COLO829 (cell line): ENCODE measurements at places on chromosomes 12 and 14.

GRCh38 chr12:117395766-117396165 lies 34.3 kb upstream of the NOS1 start:
- DNase-seq = no peak

DNA sequence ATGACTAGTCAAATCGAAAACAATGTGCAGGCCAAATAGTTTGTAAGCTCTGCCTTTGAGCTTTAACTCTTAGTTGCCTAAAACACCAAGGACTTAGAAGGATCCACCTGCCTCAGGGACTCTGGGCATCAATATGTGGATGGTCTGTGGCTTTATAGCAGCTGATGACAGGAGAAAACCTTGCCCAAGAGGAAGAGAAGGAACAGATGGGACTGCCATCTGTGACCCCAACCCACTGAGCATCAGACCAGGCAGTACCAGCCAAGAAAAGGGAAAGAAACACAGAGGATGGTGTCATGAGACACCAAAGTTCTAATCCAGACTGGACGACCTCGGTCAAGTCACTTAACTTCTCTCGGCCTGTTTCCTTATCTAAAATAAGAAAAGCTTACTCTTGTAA lies 12.7 kb downstream of the TGFB3 start:
- DNase-seq = no peak

GRCh38 chr14:98951031-98951430 lies 321.0 kb downstream of the BCL11B start:
- DNase-seq = no peak

DNA sequence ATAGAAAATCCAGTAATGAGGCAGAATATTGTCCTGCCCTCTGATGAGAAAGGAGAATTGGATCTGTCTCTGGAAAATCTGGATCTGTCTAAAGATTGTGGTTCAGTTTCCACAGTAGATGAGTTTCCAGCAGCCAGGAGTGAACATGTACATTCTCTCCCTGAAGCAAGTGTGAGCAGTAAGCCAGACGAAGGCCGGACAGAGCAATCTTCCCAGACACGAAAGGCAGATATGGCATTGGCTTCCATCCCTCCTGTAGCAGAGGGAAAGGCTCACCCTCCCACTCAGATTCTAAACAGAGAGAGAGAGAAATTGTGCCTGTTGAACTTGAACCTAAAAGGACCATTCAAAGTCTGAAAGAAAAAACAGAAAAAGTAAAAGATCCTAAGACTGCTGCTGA lies 31.4 kb downstream of the PARP11 start:
- no peak for DNase-seq

GRCh38 chr12:51625370-51625769 lies 34.3 kb downstream of the SCN8A start:
- no peak for DNase-seq

DNA sequence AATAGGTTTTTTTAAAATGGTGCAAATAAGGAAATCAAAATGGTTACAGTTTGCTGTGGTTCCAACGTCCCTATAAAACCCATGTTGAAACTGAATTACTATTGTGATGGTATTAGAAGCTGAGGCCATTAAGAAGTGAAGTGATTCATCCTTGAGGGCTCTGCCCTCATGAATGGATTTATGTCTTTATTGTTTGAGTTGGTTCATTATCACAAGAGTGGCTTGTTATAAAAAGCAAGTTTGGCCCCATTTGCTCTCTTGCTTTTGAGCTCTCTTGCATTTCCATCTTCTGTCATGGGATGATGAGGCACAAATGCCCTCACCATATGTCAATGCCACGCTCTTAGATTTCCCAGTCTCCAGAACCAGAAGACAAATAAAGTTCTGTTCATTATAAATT lies 62.3 kb downstream of the PRKD1 start:
- peak; percentile 72 for DNase-seq

- DNase-seq = no peak
Measured at GRCh38 chr14:98456231-98456630, 815.8 kb downstream of the BCL11B start.

DNA sequence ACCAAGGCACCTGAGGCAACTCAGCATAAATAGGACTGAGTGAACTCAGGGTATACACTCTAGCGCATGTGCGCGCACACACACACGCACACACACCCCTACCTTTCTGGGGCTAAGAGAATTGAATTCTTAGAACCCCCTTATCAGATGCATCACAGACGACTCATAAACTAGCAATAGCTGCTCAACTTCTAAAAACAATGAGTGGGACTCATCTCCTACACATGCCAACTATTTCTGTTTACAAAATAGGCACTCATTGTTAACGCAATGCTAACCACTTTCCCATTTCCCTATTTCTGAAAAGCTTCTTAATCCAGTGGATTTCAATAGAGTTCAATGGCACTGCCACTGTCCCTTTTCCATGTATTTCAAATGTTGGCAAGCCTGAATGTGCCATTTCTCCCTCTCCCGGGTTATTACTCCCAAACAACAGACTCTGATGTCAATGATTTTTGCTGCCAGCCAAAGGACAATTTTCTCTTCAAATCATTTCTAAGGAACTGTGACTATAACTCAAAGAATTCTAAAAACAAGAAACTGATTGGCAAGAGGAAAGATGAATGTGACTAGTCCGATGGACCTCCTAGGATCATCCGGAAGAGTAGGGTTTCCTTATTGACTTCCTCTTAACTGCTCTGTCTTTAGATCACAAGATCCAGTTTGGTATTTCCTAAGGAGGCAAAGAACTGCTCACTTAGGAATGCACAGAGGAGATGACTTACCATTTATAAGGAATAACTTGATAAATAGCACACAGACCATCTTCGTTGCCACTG lies 48.8 kb downstream of the SLC38A1 start:
- peak; percentile 86 for DNase-seq

GRCh38 chr12:66500091-66500490 lies 178.8 kb downstream of the GRIP1 start:
- DNase-seq = no peak

DNA sequence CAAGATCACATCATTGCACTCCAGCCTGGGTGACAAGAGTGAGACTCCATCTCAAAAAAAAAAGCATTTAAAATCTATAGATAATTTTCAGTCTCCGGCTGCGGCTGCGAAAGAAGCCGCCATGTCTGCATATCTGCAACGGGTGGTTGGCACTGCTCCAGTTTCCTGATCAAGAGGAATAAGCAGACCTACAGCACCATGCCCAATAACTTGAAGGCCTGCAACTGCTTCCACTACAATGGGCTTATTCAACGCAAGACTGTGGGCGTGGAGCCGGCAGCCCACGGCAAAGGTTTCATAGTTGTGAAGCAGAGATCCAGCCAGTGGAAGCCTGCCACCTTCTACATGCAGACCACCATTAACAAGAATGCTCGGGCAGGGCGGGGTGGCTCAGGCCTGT lies 30.6 kb upstream of the EID3 start:
- DNase-seq = peak; percentile 73

GRCh38 chr14:73903028-73903427 lies 16.4 kb downstream of the ZNF410 start:
- no peak for DNase-seq

DNA sequence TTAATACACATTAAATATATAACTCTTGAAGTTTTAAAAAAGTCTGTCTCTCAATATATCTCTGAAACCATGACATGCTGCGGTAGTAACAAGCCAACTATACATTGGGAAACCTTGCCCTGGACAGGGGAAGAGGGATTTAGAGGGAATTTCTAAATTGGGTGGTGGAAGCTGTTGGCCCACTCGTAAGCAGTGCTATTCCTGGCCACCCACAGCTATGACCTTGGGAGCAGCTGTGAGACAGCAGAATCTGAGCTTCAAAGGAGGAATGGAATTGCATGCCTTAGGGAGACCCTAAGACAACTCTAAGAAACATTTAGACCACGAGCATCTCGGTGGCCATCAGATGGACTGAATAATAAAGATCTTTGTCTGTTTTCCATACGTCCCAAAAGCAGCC lies 15.8 kb upstream of the GCH1 start:
- no peak for DNase-seq

DNA sequence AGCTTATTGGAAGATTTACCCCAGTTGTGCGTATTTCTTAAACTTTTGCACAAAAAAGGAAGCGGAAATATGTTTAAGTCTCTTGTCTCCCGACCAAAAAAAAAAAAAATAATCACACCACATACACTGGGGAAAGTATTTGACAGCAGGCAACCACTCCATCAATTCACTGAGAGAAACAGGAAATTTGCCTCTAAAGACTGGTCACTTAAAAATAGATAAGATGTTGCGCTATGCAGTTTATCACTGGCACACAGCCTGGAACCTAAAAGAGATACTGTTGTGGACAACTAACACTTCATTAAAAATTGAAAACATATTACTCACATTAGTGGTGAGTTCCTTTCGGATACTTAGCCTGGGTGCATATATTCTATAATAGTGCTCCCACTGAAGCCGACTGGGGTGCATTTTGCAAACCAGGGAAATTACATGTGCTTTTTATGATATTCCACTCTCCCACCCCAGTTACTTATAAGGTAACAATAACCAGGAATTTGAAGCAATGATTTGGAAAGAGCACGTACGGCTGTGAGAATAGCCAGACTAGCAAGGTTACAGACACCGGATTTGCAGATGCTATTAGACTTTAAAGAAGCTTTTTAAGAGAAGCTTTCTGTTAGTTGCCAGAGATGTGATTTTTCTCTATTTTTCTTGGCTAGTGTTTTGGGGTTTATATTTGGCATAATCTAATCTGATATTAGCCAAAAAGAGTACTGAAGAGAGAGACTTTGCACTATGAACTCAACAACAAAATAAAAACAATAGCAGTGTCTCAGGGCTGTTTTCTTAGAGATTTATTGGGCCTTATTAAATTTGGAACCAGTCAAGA lies 311.5 kb downstream of the NOVA1 start:
- no peak for DNase-seq

DNA sequence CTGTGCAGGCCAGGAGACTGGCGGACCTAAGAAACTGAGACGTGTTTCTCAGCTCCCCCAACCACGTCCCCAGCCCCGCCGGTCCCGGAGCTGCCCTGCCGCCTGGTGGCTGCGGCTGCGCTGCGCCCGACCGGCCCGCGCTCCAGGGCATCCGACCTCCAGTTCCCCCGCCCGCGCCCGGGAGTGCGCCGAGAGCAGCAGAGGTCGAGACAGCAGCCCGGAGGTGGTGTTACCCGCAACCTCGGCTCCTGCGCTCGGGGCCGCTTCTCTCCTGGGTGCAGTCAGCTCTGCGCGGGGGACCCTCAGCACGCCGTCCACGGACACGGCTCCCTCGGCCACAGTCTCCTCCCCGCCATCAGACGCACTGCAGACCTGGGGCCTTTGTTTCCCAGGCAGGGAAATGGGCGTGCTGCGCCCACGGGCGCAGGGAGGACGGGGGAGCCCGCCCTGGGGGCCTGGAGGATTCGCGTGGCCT lies 21.6 kb upstream of the GPR132 start:
- DNase-seq = peak; percentile 25

DNA sequence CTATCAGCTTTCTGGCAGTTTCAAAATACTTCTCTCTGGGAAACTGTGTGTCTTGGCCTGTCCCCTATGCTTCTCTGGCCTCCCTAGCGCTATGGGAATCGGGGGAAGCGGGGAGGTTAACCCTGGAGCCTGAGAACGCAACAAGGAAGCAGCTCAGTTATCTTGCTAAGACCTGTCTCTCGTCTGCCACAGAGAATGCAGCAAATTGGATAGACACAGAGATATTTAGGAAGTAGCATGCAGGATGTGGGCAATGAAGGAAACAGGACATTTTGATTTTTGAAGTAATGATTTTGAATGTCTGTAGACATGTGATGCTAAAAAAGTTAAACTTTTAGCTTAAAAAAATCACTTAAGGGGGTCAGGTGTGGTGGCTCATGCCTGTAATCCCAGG lies 6.6 kb upstream of the CALCOCO1 start:
- DNase-seq = no peak

DNA sequence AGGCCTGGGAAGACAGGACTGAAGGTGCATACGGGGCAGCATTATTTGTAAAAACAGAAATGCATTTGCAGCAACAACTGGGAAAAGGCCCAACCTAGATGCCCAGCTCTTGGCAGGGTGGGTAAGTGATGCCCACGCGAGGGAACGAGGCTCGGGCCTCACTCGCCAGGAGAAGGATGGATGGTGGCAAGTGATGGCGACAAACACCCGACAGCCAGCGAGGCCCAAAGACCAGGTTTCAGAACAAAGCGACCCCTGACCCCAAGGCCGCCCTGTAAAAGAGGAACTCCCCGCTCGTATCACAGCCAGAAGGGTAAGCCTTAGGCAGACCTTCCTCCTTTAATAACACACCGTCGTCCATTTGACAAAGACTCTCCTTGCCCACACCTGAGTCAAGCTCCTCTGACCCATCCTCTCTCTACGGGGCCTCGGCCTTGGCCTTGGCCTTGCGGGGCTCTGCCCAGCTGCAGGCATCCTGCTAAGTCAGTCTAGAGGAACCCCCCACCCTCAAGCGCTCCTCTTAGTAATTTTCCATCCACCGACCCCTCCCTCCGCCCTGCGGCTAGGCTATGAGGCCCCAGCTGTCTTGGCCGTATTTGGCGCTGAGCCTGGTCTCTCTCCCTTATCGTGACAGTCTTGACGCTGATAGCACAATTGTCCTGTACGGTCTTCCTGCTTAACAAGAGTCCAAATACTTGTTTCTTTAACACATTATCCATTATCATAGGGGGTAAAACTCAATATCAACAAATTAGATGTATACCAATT lies 80.2 kb downstream of the NCOR2 start:
- no peak for DNase-seq

- peak; percentile 68 for DNase-seq
Measured at GRCh38 chr14:28754209-28754985, 12.2 kb upstream of the FOXG1 start.

- no peak for DNase-seq
Measured at GRCh38 chr12:63990828-63991547, 146.5 kb downstream of the SRGAP1 start.

DNA sequence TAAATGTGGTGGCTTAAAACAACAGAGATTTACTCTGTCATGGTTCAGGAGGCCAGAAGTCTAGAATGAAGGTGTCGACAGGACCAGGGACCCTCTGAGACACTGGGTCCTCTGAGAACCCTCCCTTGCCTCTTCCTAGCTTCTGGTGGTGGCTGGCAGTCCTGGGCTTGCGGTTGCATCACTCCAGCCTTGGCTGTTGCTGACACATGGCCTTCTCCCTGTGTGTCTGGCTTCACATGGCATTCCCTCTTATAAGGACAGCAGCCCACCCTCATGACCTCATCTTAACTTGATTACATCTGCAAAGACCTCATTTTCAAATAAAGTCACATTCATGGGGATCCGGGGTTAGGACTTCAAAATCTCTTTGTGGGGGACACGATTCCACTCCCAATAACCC lies 36.9 kb downstream of the MVK start:
- DNase-seq = no peak

GRCh38 chr12:131088701-131089530 lies 135.2 kb downstream of the ADGRD1 start:
- DNase-seq = no peak

DNA sequence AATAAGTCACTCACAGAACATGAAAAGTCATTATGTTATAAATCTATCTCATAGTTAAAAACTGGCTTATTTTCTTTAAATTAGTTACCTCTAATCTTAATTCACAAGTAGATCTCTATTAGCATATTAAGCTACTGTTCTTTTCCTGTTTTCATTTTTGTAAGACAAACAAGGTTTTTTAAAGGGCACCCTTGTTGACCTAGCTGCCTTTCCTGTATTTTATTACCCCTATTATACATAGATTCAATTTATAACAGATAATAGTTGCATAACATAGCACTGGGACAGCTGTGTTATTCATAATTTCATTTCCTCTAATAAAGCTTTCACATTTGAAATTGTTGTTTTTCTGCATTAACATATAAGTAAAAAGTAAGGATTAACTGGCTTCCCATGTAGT lies 1500.7 kb upstream of the FLRT2 start:
- DNase-seq = no peak
